ENCODE measurements at places on chromosomes 1 and 21.
A peak's percentile ranks its signal among the peaks of the same experiment; 100 is the strongest.

DNA sequence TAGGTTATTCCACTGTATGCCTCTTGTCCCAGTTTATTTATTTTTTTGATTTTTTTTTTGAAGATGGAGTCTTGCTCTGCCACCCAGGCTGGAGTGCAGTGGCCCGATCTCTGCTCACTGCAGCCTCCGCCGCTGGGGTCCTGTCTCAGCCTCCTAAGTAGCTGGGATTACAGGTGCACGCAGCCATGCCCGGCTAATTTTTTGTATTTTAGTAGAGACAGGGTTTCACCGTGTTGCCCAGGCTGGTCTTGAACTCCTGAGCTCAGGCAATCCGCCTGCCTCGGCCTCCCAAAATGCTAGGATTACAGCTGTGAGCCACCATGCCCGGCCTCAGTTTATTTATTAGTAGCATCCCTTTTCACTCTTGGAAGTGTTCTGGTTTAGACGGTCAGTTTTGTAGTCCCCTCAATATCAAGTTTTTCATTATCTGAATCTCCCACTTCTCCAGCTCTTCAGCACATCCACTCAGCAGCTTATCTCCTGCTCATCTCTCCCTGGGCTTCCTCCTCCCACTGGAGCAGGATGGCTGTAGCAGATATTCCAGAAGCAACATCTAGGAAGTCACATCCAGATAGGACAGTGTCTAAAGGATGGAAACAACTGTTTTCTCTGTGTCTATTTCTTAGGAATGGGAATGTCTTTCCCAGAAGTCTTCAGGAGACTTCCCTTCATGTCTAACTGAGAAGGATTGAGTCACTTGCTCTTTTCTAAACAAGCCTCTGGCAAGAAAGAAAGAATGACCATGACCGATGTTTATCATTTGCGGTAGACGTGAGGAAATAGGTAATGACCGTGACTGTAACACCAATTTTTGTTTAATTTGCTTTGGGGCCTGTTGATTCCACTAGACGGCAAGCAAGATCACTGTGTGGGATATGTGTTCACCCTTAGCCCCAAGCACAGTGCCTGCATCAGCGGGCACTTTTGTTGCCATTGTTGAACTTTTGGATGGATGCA lies 14.4 kb downstream of the CCDC190 start:
- DNase-seq, result no peak

DNA sequence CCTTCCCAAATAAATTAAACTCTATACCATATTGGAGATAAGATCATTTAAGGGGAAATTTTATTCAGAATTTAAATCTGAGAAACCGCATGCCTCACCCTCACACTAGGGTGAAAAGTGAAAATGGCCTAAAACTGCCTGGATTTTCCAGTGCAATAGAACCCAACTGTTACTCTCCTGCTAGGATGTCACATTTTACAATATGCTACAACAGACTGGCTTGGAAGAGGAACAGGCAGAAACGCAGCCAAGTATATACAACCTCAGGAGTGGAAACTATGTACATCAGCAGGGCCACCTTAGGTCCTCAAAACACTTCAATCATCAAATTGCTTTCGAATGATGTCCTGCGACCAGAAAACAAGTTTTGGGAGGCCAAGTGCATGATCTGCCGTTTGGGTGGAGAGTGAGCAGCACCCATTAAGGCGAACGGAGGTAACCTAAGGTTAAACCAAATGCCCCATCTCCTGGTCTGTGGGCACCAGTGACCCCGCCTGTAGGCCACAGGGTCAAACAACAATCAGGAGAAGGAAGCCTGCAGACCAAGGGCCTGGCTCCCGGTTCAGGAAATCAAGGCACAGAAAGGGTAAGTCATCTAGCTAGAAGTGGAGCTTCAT lies 4.9 kb downstream of the RCAN1 start:
- no peak for DNase-seq

DNA sequence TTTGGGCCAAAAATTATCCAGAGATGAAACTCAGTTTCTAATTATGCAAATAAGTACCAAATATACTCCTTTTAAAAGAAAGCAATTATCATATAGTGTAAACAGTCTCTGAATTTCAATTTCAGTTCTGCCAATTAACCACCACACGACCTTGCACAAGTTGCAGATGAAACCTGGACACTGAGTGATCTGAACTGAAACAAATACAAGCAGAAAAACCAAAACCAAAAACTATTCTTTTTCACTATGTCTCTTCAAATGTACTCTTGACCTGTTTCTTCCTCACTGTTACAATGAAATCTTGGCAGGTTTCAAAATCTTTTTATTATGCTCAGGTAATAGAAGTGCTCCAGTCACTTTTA lies 79.2 kb downstream of the TYW3 start:
- DNase-seq, result no peak

DNA sequence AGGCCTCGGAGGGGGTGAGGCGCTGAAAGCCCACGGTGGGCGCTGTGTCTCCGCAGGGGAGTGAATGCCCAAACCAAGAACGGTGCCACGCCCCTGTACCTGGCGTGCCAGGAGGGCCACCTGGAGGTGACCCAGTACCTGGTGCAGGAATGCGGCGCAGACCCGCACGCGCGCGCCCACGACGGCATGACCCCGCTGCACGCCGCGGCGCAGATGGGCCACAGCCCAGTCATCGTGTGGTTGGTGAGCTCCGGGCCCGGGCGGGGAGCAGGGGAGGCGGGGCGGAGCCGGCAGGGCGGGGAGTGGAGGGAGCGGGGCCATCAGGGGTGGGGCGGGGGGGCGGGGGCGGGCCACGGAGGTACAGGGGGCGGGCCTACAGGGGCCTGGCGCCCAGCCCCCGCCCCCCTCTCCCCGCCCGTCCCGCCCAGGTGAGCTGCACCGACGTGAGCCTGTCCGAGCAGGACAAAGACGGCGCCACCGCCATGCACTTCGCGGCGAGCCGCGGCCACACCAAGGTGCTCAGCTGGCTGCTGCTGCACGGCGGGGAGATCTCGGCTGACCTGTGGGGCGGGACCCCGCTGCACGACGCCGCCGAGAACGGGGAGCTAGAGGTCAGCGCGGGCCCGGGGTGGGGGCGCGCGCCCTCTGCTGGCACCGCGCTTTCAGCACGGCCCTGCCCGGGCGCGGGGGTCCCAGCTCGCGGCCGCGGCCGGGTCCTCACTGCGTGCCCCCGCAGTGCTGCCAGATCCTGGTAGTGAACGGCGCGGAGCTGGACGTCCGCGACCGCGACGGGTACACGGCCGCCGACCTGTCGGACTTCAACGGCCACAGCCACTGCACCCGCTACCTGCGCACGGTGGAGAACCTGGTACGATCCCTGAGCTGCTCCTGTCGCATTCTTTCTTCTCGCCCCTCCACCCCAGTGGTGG lies 15.9 kb downstream of the ESPN start:
- peak; percentile 60 for DNase-seq

DNA sequence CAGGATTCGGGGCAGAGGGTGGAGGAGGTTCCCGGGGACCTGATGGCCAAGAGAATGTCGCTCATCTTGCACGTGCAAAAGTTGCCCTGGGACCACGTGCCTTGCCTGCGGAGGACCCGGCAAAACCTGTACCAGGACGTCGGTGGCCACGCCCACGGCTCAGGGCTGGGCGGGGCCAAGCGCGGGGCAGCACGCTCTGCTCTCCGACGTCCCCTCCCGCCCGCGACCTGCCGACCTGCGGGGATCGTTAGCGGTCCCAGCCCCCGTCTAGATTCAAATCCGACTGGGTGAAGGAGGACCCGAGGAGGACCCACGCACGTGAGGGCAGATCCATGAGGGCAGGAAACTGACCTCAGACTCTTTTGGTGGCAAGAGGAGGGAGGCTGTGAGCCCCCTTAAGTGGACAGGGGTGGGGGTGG lies at the start of gene C1orf167:
C1orf167 (plus strand) TSS at position 206 of the 419 bp plus-strand sequence. CDS start 2,208 bp downstream, outside the sequence.
- DNase-seq, result no peak

- DNase-seq, result no peak
These were observed 12.8 kb upstream of the ZSCAN20 start for GRCh38 chr1:33459691-33460090.

GRCh38 chr1:235127732-235128455 lies 743 bp downstream of the TOMM20 start:
- no peak for DNase-seq

DNA sequence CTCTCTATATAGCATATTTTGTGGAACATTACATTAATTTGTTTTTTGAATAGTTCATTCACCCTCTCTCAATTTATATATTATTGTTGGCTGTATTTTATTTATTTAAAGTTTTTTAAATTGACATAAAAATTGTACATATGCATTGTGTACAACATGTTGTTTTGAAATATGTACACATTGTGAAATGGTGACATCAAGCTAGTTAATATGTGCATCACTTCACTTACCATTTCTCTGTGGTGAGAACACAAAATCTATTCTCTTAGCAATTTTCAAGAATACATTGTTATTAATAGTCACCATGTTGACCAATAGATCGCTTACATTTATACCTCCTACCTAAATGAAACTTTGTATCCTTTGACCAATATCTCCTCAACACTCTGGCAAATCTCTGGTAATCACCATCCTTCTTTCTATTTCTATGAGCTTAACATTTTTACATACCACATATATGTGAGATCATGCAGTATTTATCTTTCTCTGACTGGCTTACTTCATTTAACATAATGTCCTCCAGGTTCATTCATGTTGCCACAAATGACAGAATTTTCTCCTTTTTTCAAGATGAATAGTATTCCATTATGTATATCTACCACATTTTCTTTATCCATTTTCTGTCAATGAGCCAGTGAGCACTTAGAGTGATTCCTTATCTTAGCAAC lies 180.9 kb upstream of the DEPDC1 start:
- DNase-seq, result no peak

GRCh38 chr1:223140611-223141405 lies 2.2 kb downstream of the TLR5 start:
- DNase-seq, result no peak

DNA sequence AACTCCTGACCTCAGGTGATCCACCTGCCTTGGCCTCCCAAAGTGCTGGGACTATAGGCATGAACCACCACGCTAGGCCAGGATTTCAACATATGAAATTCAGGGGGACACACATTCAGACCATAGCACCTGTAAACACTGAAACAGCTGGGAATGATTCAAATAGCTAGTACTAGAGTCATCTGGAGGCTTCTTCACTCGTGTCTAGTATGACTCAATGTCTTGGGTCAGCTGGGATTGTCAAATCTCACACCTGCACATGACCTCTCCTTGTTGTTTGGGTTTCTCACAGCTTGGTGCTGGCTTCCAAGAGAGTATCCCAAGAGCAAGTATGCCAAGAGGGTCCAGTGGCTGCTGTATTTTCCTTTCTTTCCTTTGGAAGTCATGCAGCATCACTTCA lies 75.1 kb downstream of the PGM1 start:
- DNase-seq, result no peak
